ENCODE measurements at places on chromosomes 6 and 20. TPM values are rescaled to one million over a fixed set of nuclear protein-coding genes. Genes with fewer than 3 reads are reported as not detected.

- DNase-seq: no peak
These were observed 95.0 kb upstream of the SIRPA start for GRCh38 chr20:1800180-1800579.

- no peak for DNase-seq
These were observed 38.9 kb downstream of the HNF4A start for GRCh38 chr20:44394452-44394701.

Gene DST
- total RNA-seq: 411 TPM

DNA sequence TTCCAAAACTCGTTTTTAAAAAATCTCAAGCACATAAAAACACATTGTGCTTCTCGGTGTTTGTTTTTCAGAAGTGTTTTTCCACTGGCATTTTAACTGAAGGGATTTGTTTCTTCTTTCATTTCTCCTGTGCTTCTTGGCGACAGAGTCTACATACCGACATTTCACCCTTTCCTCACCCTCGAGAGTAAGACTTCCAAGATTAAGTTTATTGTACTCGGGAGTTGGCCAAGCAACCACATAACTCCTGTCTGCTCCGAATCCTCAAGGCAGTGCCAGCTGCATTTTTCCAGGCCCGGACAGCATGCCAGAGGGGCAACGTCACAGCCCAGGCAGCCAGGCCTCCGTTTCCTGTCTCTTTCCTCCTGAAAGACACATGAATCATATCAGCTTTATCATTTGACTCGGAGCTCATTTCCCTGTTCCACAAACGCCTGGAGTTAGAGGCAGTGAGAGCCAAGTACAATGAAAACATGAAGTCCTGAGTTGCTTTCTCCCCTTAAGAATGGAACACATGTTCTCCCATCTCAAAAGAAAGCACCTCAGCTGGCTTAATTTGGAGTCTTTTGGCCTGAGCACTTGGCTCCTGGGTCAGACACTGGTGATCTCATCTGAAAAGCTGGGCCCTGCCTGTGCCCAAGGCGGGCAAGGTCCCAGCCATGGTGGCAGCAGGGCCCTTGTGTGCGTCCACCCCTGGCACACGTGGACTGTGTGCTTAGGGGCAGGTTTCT, 23.2 kb upstream of the FAM50B start:
- peak; percentile 98 for DNase-seq

GRCh38 chr6:118524686-118525085, 23.4 kb upstream of the PLN start:
- no peak for DNase-seq

GRCh38 chr6:163490826-163491577, 76.5 kb downstream of the QKI start:
- DNase-seq: peak; percentile 22

- no peak for DNase-seq
These were observed 24.8 kb downstream of the PHF20 start for GRCh38 chr20:35796571-35796970.

Gene ENPP4
- 0.63 TPM for total RNA-seq

GRCh38 chr6:28462401-28462800, 19.1 kb upstream of the ZSCAN23 start:
- no peak for DNase-seq

Measured in GM23248 (cell line).